Activated CD8-positive, alpha-beta memory T cell treated with anti-CD3 and anti-CD28 coated beads, Interleukin-2, amount 10 ng/mL, durations not matched to agents 7 days and 5 days (primary cell): ENCODE measurements at places on chromosomes 4 and X.

- no peak for DNase-seq
These were observed 55.7 kb downstream of the TIGD2 start for GRCh38 chr4:89166971-89167475.

GRCh38 chrX:42739741-42740140, 38.2 kb downstream of the PPP1R2C start:
- no peak for DNase-seq

GRCh38 chr4:152815078-152815477, 35.3 kb downstream of the ARFIP1 start:
- DNase-seq, result no peak

DNA sequence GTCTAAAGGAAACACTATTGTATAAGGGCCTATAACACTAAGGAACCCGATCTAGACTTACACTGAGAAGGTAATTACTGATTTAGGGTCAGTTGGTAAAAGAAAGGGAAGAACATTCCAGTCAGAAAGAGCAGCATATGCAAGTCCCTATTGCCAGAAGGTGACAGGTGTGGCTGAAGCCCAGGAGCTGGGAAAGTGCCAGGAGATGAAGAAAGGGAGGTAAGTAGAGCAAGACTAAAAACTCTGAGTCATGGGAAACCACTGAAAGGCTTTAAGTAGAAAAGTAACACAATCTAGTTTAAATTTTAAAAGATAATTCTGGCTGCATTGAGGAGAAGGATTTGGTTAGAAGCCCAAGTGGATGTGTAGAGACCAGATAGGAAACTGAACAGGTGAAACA, 77.7 kb upstream of the INTU start:
- DNase-seq, result no peak

- no peak for DNase-seq
These were observed 38.0 kb upstream of the CXXC4 start for GRCh38 chr4:104532677-104533076.

DNA sequence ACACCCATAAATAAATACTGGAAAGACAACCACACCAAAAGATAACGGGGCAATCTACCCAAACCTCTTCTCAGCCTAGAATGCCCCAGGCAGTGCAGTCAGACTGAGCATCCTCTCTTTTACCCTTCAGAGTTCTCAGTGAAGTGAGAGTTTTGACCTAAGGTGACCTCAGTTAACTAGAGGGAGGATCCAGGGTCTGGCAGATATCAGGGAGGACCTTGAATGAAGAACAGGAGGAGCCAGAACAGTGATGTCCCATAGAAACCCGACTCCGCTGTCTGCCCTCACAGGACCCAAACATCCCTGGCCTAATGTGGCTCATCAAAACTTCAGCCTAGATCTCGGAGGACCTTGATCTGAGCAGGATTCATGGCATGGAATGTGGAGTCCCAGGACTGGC, at the start of gene MAGEB3:
MAGEB3 (plus strand) TSS at position 263 of the 400 bp plus-strand sequence. CDS start 5,268 bp downstream, outside the sequence.
- DNase-seq, result no peak

GRCh38 chr4:81965911-81966310, 407.9 kb downstream of the HNRNPD start:
- DNase-seq, result no peak

GRCh38 chrX:95505721-95506120, 1178.9 kb upstream of the DIAPH2 start:
- no peak for DNase-seq

DNA sequence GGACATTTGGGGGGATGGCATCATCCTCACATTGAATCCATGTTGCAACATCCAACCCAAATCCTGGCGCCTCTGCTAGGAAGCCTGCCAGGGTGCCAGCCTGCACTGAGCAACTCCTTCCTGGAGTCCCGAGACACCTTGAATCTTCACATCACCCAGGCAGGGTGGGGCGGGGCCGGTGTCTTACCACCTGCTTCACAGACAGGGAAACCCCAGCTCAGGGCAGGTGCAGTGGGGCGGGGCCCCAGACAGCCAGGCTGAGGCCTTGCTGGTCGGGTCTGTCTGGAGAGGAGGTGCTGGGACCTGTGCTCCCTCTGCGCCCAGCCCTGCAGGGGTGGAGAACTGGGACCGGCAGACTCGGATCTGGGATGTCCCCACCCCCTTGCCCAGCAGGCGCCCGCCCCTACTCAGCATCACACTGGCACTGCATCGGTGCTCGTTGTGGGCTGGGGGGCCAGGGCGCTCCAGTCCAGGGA, 31.5 kb upstream of the HTRA3 start:
- no peak for DNase-seq
